ENCODE measurements at places on chromosomes 1 and 21.

DNA sequence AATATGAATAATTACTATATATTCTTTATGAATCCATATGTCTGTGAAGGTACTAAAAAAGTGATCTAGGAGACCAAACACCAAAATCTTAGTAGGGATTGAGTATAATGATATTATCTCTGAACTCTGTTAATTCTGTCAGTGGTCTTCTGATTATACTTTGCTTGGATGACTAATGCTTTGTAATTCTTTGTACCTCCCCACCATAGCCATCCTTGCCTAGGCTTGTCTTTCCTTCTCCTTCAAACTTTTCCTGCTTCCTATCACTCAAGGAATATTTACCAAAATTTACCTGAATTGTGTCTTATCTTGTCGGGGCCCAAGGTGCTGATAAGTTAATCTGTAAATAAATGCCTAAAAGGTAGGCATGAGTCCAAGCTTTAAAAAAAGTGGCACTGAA lies 845 bp upstream of the RGS5 start:
- DNase-seq = no peak

DNA sequence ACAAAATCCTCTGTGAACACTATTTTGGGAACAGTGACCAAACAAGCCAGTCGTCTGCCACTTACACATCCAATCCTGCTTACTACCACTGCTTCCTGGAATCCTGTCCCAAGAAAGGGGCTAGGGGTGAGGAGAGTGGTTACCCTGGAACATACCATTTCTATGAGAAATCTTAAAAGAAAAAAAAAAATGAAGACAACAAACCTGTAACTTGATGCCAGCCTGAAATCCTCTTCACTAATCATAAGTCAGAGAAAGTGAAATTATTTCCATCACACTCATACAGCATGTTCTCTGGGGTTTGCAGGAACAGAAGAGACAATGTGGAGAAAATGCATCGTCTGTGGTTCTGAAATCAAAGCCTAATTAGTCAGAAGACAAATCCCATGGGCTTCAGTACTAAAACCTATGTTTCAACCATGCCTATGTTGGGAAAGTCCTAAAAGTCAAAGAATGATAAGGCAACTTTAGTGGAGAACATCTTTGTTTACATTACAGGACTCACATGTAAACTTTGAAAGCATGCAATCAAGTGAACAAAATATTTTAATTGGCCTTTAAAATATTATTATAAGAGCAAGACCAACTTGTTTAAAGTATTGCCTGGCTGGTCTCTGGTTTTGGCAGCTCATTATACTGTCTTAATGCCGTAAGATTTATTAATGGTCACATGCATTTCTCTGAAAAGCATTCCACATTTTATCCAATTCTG lies 220.7 kb downstream of the LTN1 start:
- no peak for DNase-seq

DNA sequence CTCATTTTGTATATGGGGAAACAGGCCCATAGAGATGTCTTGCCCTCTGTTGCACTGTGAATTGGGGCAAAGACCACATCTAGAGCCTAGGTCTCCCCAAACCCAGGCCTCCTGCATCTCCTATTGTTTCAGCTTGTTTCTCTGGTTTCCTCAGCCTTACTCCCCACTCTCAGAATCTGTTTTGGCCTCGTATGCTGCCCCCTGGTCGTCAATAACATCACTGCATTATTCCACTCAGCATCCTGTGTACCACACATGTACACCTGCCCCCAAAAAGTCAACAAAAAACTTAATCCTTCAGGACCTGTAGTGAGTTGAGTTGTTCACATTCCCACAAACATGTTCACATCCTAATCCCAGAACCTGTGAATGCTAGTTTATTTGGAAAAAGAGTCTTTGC lies 184.8 kb downstream of the BRINP2 start:
- peak; percentile 38 for DNase-seq

- DNase-seq = no peak
These were observed 1.5 kb downstream of the ZNF691 start for GRCh38 chr1:42847721-42848460.

GRCh38 chr1:209751627-209752231 lies 4.1 kb upstream of the TRAF3IP3 start:
- no peak for DNase-seq

DNA sequence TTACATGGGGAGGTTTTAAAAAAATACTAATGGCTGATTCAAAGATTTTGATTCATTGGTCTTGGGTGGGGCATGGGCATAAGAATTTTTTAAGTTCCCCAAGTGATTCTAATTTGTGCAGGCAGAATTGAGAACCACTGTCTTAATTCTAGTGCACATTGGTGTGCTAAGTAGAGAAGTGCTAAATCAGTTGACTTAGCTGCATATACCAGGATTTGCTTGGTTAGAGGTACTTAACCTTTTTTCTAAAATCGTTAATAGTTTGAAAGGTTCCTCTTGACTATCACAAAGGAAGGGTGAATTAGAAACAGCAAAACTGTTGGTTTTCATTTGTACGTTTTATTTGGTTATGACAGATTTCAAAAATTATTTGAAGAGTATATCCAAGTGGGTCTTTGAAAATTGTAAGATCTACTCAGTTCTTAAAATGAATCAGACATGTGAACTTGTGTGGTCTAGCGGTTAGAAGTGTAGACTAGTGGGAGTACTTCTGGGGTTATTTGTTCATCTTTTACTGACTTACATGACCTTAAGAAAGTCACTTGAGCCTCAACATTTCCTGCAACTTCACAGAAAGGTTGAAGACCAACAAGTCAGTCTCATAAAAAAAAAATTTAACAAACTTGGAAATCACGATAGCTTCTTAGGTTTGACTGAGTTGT lies 66.7 kb downstream of the RPAP2 start:
- no peak for DNase-seq

GRCh38 chr21:37436174-37436573 lies 69.6 kb downstream of the DYRK1A start:
- no peak for DNase-seq

DNA sequence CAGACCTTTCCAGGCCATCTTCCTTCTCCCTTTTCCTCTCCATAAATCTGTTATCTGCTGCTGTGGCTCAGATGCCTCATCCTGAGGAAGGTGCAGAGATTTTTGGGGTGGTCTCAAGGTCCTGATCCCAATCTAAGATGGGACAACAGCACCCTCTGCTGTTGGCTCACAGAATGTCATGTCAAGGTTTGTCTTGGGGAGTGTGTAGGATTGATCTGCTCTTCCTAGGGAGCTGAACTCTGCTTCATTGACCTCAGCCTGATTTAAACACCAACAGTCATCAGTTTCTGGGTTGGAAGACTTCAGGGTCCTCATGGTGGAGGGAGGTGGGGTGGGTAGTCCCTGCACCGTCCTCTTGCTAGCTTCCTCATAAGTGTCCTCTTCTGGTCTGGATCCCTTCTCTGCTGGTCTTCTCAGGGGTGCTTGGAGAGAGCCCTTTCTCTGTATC lies 62.8 kb upstream of the LAX1 start:
- DNase-seq = peak; percentile 66

DNA sequence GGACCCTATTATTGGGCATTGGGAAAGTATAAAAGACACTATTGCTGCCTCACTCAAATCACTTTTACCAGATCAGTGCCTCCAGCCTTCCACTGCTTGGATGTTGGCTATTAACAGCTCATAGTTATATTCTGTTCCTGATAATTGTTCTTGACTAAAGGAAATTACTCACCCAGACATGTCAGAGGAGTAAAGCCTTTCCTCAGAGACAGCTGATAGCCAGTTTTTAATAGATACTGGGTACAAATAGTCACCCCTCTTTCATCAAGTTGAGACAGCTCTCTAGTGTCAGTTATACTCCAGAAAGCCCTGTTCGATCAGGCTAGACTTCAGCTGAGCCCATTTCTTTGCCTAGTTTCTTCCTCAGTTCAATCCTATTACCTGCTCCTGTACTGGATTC lies 876.1 kb upstream of the B3GALT2 start:
- no peak for DNase-seq

DNA sequence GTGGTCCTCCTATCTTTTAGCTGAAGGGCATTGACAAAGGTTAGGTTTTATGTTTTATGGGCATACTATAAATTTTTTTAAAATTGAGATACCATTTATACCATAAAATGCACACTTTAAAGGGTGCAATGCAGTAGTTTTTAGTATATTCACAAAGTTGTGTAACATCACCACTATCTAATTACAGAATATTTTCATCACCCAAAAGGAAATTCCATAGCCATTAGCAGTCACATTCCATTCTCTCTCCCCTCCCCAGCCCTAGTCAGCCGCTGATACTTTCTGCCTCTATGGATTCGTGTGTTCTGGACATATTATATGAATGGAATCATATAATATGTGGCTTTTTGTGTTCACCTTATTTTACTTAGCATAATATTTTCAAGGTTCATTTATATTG lies 135.8 kb upstream of the B3GALT2 start:
- no peak for DNase-seq

GRCh38 chr1:235503403-235504121 lies 690 bp downstream of the B3GALNT2 start:
- peak; percentile 62 for DNase-seq

GRCh38 chr1:51950701-51951100 lies 39.8 kb downstream of the RAB3B start:
- no peak for DNase-seq

DNA sequence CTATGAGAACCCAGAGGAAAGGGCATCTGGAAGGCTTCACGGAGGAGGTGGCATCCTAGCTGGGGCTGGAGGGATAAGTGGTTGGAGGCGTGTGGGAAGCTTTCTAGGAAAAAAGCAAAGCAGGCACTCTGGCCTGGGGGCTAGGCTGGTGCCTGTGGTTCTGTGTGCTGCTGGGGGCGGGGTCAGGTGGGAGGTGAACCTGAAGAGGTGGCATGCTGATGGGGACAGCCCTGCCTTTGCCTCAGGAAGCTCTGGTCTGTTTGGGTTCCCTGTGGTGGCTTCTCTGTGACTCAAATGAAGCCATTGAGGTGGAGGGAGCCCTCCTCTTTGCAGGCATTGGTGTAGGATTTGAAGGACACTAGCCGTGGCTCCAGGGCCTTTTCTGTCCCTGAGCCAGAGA lies 221.6 kb upstream of the POU3F1 start:
- peak; percentile 81 for DNase-seq

- no peak for DNase-seq
These were observed 33.4 kb upstream of the ARHGAP29 start for GRCh38 chr1:94270801-94271203.

DNA sequence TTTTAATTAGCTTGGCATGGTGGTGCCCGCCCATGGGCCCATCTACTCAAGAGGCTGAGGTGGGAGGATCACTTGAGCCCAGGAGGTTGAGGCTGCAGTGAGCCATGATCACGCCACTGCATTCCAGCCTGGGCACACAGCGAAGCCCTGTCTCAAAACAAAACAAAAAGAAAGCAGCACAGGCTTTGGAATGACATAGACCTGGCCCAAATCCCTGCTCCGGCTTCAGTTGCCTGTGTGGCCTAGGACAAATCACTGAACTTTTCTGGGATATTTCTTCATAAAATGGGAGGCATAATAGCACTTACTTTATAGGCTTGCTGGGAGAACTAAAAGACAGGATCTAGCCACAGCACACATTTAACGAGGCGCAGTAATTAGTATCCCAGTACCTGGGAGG lies 2.4 kb downstream of the PEAR1 start:
- DNase-seq = no peak

DNA sequence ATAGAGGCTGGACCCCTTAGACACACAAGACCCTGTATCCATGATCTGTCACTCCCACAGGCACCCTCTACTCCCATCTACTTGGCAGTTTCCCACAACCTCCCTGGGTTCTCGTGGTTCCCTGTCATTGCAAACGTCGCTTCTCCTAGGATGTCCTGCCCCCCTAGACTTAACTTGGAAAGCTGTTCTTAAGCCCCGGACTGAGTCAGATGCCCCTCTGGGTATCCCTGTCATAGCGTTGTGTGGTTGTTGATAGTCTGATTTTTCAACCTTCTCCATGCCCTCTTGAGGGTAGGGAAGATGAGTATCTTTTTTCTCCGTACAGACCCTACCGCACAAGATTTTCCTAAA lies 11.8 kb downstream of the RCC1 start:
- DNase-seq = peak; percentile 54

- no peak for DNase-seq
These were observed 533.4 kb downstream of the MATN1 start for GRCh38 chr1:30189818-30190500.

- no peak for DNase-seq
These were observed 8.7 kb upstream of the EYA3 start for GRCh38 chr1:28097100-28097472.

- no peak for DNase-seq
These were observed 75.8 kb upstream of the GNG4 start for GRCh38 chr1:235725434-235725833.

DNA sequence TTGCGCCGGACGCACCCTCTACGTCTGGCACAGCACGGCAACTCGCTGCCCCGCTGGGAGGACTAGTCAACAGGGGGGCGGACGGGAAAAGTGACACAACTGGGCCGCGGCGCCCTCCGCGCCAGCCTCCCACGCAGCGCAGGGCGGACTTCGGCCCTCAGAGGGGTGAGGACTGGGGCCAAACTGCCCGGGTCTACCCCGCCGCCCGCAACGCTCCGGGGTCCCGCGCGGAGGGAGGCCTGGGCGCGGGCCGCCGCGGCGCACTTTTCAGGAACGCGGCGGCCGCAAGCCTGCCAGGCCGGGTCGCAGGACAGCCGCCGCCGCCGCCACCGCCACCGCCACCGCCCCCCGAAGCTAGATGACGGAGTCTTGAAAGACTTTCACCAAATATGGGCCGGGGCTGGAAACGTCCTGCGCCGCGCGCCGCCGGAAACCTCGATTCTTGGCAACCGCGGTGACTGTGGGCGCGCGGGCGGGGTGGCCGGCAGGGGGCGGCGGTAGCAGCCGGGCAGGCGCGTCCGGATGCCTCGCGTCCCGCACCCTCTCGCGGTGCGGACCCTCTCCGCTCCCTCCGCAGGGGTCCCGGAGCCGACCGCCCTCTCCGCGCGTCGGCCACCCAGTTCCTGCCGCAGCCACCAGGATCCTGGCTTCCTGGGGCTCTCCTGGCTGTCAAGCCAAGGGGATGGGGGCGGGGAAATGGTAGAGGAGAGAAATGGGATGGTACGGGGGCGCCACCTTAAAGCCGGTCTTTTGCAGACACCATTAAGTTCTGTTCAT lies 3.7 kb upstream of the CCN1 start:
- peak; percentile 83 for DNase-seq

DNA sequence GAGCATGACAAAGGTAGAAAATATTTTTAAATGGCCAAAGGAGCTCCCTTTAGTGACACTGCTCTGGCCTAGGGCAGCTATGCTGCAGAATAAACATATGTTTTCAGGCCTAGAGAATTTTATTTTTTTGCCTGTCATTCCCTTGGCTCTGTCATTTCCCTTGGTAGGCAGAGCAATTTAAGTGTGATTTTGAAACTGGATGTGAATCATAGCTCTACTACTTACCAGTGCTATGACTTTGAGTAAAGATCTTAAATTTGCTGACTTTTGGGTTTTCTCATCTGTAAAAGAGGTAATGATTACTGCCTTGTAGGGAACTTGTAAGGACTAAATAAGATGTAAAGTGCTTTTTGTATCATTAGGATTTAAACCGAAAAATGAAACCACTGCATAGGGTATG lies 189.0 kb upstream of the ZRANB2 start:
- no peak for DNase-seq

DNA sequence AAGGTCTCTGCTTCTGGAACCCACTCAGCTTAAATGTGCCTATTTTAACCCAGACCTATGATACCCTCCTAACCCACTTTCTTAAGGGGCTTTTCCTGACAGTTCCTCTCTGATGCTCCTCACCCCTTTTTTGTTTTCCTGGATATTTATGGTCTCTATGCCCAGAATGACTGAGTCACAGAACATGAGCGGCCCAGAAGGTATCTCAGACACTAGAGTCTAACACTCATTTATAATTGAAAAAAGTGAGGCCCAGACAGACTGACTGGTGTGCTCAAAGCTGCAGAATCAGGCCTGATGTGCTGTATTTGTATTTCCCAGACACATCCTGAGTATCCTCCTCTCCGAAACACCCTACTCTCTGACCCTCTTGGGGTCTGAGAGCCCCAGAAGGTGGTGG lies 44.0 kb downstream of the LRRC71 start:
- no peak for DNase-seq

Measured in H9 (cell line).